Sigmoid colon (tissue), 7 donors: ENCODE measurements at places on chromosomes 1 and 21. TPM values are rescaled to one million over a fixed set of nuclear protein-coding genes. Genes with fewer than 3 reads are reported as not detected.

The HSF2BP gene
- polyA plus RNA-seq: 0.46 TPM

The ANKRD65 gene
- 0.69 TPM for polyA plus RNA-seq

The PLPP3 gene
- polyA plus RNA-seq: 20.7 TPM

The MATN1 gene
- polyA plus RNA-seq: 0.09 TPM

The MYBPH gene
- polyA plus RNA-seq: not detected

The S100A10 gene
- 1,087 TPM for polyA plus RNA-seq

The MROH9 gene
- polyA plus RNA-seq: not detected

The GJC2 gene
- polyA plus RNA-seq: 0.99 TPM

The SMIM34 gene
- polyA plus RNA-seq: not detected

The C1orf53 gene
- polyA plus RNA-seq: 4.8 TPM

The BTBD19 gene
- polyA plus RNA-seq: 2.3 TPM

The TNFAIP8L2 gene
- 12.6 TPM for polyA plus RNA-seq

The PLA2G2F gene
- polyA plus RNA-seq: not detected

The PADI2 gene
- 21.9 TPM for polyA plus RNA-seq

The HSD3B1 gene
- 0.06 TPM for polyA plus RNA-seq

The PDZK1IP1 gene
- 291 TPM for polyA plus RNA-seq

The PALMD gene
- polyA plus RNA-seq: 5.2 TPM

The HES2 gene
- polyA plus RNA-seq: 27.0 TPM

The RRP15 gene
- 3.0 TPM for polyA plus RNA-seq

The HSD11B1 gene
- 2.2 TPM for polyA plus RNA-seq

The CLCA2 gene
- polyA plus RNA-seq: 2.1 TPM

The C8A gene
- not detected for polyA plus RNA-seq

The TCHH gene
- polyA plus RNA-seq: 0.10 TPM

The DTL gene
- 4.4 TPM for polyA plus RNA-seq

The DYNLT4 gene
- polyA plus RNA-seq: not detected

The NME7 gene
- polyA plus RNA-seq: 4.8 TPM

The NRAS gene
- polyA plus RNA-seq: 55.5 TPM

The BEND5 gene
- 6.2 TPM for polyA plus RNA-seq

The GUCA2A gene
- 950 TPM for polyA plus RNA-seq

The CATSPERE gene
- not detected for polyA plus RNA-seq

The KLHDC9 gene
- 9.6 TPM for polyA plus RNA-seq

The AADACL4 gene
- not detected for polyA plus RNA-seq

The BTG2 gene
- polyA plus RNA-seq: 81.0 TPM

The ETV3L gene
- not detected for polyA plus RNA-seq

The TNFSF4 gene
- polyA plus RNA-seq: 2.7 TPM

The KIAA0040 gene
- 6.6 TPM for polyA plus RNA-seq

The DMBX1 gene
- not detected for polyA plus RNA-seq

The PRDM15 gene
- polyA plus RNA-seq: 3.0 TPM

The KCNJ15 gene
- 0.22 TPM for polyA plus RNA-seq

The SPTA1 gene
- polyA plus RNA-seq: 0.03 TPM

The FNDC5 gene
- 0.20 TPM for polyA plus RNA-seq

The CD48 gene
- 23.1 TPM for polyA plus RNA-seq

The TTC4 gene
- 9.6 TPM for polyA plus RNA-seq

The METTL25B gene
- polyA plus RNA-seq: 33.1 TPM

The PHC2 gene
- polyA plus RNA-seq: 76.3 TPM

The JUN gene
- 132 TPM for polyA plus RNA-seq

The PCP4L1 gene
- not detected for polyA plus RNA-seq

The TFF3 gene
- polyA plus RNA-seq: 1,800 TPM

The OR2L2 gene
- polyA plus RNA-seq: not detected

The MPZ gene
- polyA plus RNA-seq: 4.1 TPM

The HES3 gene
- polyA plus RNA-seq: not detected

The CDC42BPA gene
- 8.4 TPM for polyA plus RNA-seq

The CCDC27 gene
- polyA plus RNA-seq: not detected
